CD4-positive, alpha-beta T cell treated with Interleukin-15 for 1 hour (primary cell): ENCODE measurements at places on chromosomes 2 and 18.

DNA sequence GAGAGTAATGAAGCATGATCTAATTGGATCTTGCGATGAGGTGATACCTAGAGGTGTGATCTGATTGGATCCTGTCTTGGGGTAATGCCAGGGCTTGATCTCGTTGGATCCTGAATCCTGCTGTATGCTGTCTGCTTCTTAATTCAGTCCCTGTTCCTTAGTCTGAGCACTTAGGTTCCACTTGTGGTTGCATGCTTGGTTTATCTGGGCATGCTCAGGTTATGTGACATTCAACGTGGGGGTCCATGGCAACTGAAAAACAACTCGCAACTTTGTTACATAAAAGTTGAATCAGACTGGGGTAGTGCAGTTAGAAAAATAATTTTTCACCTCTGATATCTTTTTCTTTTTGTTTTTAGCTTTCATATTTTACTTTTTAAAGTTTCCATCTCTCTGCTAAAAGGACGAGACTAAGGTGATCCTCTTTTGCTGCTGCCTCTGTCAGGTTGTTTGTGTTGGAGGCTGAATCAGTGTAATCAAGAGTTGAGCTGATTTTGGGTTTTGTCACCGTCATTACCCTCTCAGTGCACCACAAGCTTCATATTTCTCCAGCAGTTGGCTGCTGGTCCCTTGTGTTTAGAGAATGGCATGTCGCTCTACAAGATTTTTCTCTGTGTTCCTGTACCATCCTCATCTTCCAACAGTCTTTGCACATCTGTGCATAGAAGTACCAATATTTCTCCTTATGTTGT is 67.9 kb downstream of the NCOA1 start:
- DNase-seq, result no peak

- no peak for DNase-seq
These were observed 54.2 kb downstream of the SDC1 start for GRCh38 chr2:20170704-20171250.

DNA sequence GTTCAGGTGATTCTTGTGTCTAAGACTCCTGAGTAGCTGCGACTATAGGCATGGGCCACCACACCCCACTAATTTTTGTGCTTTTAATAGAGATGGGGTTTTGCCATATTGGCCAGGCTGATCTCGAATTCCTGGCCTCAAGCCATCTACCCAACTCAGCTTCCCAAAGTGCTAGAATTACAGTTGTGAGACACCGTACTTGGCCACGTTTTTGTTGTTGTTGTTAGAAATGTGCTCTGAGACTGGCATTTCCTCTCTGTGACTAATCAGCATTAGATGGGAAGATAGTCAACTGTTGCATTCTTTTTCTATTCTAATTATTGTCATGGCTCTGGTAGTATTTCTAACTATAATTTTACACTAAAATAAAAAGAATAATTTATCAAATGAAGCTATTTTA is 191.7 kb downstream of the CAMKMT start:
- DNase-seq, result no peak

DNA sequence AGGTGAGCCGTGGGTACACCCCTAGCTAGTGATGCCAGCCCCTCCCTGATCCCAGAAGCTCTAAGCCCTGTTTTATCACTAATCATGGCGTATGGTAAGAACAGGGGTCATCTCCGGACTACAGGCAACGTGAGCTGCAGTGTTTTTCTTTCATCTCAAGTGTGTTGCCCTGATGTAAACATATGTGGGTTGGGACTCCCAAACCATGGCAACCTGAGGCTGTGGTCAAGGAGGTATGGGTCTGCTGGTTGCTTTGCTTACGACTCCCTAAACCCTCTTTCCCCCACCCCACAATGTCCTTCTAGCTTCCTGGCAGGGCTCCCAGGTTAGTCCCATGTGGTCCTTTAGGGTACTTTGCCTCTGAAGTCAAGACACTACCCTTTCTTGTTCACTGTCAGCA is 53.6 kb upstream of the AFF3 start:
- no peak for DNase-seq

GRCh38 chr2:233185963-233186362 is 65.5 kb upstream of the ATG16L1 start:
- DNase-seq, result no peak

DNA sequence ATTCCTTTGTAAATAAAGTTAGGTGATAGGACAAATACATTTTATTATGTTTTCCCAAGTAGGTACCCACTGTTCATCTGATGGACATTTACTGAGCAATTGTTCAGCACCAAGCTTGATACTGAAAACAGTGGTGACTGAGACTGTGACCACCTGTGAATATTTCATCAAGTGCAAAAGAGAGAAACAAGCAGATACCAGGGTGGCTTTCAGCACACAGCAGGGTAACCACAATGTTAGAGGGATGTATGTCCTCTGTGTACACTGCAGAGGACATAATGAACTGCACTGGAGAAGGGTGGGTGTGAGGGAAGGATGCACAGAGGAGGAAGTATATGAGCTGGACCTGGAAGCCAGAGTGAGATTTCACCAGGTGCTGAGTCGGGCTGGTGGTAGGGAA is 411.8 kb downstream of the RAD51AP2 start:
- no peak for DNase-seq

GRCh38 chr2:181777734-181778133 is 97.4 kb upstream of the NEUROD1 start:
- no peak for DNase-seq

- DNase-seq, result no peak
These were observed 12.5 kb downstream of the MSTN start for GRCh38 chr2:190050001-190050400.

- DNase-seq, result no peak
These were observed 398.4 kb downstream of the METTL4 start for GRCh38 chr18:2172881-2173280.

DNA sequence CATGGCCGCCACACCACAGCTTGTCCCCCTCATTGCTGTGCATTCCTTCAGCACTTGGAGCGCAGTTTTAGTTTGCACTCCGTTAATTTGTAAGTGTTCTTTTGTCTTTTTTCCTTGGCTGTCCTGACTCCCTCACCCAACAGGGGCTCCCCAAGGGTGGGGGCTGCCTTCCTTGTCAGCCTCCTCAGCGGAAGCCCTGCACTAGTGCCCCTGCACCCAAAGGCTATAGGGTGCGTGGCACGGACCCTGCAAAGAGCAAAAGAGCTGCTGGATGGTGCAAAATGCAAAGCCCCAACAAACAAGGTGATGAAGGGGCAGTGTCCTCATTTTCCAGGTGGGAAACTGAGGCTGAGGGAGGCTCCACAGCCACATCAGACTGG is 46.8 kb downstream of the EMX1 start:
- DNase-seq, result no peak

GRCh38 chr2:74778381-74779264 is 55.3 kb upstream of the HK2 start:
- no peak for DNase-seq

DNA sequence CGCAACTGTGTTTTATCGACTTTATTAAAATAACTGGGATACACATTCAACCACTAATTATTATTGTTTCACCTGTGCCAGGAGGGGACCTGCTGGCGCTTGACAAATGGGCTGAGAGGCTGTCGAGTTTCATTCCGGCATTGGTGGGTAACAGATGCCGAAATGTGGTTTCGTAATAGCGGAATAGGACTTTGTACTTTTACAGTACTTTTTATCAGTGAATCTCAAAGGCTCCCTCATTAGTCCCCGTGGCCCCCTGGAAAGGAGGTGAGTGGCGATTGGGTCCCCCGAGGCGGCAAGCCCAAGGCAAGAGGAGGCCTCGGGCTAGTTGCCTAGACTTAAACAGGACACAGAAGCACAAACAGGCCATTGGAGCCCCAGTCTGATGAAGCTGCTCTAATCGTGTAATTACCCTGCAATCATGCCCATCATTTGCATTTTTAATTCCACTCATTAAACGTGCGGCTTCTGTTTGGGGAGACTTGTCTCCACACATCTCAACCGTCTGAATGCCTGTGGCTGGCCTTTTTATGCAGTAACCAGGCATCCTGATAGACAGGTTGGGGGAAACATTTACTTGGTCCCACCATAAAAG is 193.2 kb downstream of the INO80D start:
- DNase-seq, result no peak
